ENCODE measurements at places on chromosomes 1 and 21.

DNA sequence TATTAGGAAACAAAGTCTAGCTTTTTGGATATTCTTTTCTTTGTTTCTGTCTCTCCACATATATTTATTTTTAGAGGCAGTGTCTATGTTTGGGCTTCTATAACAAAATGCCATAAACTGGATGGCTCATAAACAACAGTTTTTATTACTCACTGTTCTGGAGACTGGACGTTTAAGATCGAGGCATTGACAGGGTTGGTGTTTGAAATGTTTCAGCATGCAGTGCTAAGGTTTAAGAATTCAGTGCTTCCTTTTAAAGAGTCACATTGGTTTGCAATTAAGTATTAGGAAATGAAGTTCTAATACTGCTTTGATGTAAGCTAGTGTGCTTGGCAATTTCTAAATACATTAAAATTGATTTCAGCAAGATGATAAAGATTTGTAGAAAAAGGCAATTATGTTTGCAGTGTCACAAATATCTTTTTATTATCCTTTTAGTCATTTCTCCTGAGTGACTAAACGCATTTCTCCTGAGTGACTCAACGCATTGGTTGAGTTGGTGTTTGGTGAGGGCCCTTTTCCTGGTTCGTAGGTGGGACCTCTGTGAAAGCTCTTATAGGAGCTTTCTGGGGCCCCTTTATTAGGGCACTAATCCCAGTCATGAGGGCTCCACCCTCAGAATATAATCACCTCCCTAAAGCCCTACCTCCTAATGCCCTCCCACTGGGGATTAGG lies 317.0 kb downstream of the USP25 start:
- DNase-seq: no peak

GRCh38 chr1:40664167-40664537 lies 1.3 kb downstream of the RIMS3 start:
- DNase-seq: no peak

- DNase-seq: no peak
These were observed 109.6 kb downstream of the VPS13D start for GRCh38 chr1:12339396-12339795.

GRCh38 chr1:179001451-179001850 lies 24.2 kb upstream of the FAM20B start:
- DNase-seq: no peak

GRCh38 chr1:22738069-22738435 lies 27.4 kb downstream of the EPHB2 start:
- DNase-seq: no peak

DNA sequence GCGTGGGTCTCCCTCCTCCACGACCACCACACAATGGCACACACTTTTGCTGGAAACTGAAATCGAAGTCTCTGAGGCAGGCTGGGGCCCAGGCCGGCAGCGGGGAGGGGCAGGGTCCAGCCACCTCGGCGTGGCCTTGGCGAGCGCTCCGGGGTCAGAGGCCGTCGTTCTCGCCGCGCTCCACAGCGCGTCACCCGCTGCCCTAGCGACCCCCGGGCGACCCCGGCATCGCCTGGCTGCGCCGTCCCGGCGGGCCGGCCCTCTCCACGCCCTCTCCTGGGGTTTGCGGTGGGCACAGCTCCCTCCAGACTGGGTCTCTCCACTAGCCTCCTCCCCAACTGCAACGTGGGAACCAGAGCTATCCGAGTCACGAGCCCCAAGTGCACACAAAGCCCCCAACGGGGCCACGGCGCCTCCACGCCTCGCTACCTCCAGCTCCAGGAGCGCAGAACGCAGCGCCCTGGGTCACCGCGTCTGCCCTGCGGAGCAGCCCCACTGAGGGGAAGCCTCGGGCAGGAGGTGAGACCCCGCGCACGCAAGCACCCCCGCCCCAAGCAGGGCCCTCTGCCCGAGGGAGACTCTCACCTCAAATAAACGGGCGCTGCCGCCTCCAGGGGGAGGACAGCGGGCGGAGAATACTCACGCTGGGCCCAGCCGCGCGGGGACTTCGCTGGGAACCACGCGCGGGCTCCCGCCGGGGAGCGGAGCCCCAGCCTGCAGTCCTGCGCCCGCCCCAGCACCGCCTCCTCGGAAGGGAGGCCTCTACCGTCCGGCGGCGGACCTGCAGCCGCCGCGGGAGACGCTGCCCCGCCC lies 134.0 kb upstream of the BARHL2 start:
- peak; percentile 40 for DNase-seq

- DNase-seq: no peak
These were observed 107.3 kb upstream of the ADGRL4 start for GRCh38 chr1:79113836-79114235.

GRCh38 chr1:58883037-58883887 lies 99.4 kb upstream of the JUN start:
- DNase-seq: peak; percentile 85

GRCh38 chr21:24076179-24076578 lies 1531.1 kb downstream of the MRPL39 start:
- DNase-seq: no peak
